ENCODE measurements at places on chromosomes 11 and 22. TPM values are rescaled to one million over a fixed set of nuclear protein-coding genes. Genes with fewer than 3 reads are reported as not detected.

RRP7A gene
- total RNA-seq = 14.2 TPM

TMX2 gene
- 32.7 TPM for total RNA-seq

OR8G1 gene
- not detected for total RNA-seq

CYTH4 gene
- 4.2 TPM for total RNA-seq

KCNK4 gene
- not detected for total RNA-seq

- DNase-seq = no peak
These were observed 28.8 kb upstream of the CHORDC1 start for GRCh38 chr11:90251599-90251998.
